Astrocyte (in vitro differentiated cells and primary cell): ENCODE measurements at places on chromosomes 11 and 22. TPM values are rescaled to one million over a fixed set of nuclear protein-coding genes. Genes with fewer than 3 reads are reported as not detected.
A peak's percentile ranks its signal among the peaks of the same experiment; 100 is the strongest.

DNA sequence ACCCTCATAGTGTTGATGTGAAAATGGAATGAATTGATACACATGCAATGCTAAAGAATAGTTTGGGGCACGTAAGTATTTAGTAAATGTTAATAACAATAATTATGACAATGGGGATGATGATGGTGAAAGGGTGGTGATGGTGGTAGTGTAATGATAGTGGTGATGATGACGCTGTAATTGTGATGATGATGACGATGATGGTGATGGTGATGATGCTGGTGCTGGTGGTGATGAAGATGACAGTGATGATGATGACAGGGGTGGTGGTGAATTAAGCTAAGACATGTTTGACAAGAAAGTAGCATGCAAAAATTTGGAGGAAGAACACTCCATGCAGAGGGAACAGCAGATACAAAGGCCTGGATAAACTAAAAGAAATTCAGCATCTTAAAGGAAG lies 364.4 kb upstream of the API5 start:
- no peak for DNase-seq
- H3K27me3 ChIP-seq, result no peaks in the 10 kb centered on the region
- no peak overlapping the region for H3K4me3 ChIP-seq

GRCh38 chr22:47164514-47165337 lies 402.3 kb downstream of the TBC1D22A start:
- no peak overlapping the region for H3K27ac ChIP-seq
- no peaks in the 10 kb centered on the region for H3K4me1 ChIP-seq
- DNase-seq, result no peak
- no peaks in the 10 kb centered on the region for H3K36me3 ChIP-seq
- H3K4me3 ChIP-seq, result no peak overlapping the region
- H3K27me3 ChIP-seq, result no peaks in the 10 kb centered on the region

GRCh38 chr22:19715188-19715930 lies 1.1 kb downstream of the SEPTIN5 start:
- no peak for DNase-seq
- H3K4me1 ChIP-seq, result peaks cover 19% of the 10 kb centered on the region
- no peak overlapping the region for H3K27ac ChIP-seq
- peak overlapping the region; percentile 61 for H3K4me3 ChIP-seq
- no peaks in the 10 kb centered on the region for H3K27me3 ChIP-seq

DNA sequence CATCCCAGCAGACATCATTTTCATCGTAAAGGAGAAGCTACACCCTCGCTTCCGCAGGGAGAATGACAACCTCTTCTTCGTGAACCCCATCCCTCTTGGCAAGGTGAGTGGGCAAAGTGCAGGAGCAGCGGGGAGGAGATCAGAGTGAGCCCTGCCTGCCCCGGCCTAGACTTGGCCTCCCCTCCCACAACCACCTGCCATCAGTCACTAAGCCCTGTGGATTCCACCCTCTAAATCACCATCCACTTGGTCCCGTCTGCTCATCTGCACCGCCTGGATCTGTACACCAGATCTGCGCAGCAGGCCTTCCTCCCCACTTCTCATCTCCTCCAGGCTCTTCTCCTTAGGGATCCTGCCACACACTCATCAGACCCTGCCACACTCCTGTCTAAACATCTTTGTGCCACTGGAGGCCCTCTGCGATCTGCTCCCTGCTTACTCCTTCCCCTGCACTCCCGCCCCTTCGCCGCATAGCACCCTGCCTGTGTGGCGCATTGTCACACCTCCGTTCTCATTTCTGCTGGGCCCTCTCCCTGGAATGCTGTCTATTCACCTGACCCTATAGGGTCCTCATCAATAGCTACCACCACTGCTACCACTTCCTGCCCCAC lies 14.2 kb downstream of the UCP2 start:
- H3K4me1 ChIP-seq, result no peaks in the 10 kb centered on the region
- H3K27me3 ChIP-seq, result no peaks in the 10 kb centered on the region
- no peaks in the 10 kb centered on the region for H3K36me3 ChIP-seq
- DNase-seq, result no peak

DNA sequence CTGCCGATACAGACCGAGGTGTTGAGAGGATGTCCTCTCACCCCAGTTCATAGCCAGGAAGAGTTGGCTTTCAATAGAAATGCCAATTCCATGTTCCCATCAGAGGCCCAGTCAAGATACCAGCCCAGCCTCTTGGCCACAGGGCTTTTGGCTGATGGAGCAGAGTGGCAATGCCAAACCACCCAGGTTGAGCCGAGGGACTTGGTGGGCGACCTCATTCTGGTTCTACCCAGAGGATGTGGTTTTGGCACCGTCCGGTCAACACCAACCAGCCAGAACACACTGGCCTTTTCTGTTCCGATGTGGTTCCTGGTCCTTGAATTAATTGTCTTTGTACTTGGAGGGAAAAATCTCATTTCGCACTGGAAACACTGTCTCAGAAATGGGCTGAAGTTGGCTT lies 60.5 kb downstream of the COMMD9 start:
- no peaks in the 10 kb centered on the region for H3K36me3 ChIP-seq
- no peak overlapping the region for H3K27ac ChIP-seq
- no peak overlapping the region for H3K4me3 ChIP-seq

GRCh38 chr11:44784436-44784760 lies 57.6 kb downstream of the TSPAN18 start:
- no peak for DNase-seq
- H3K27me3 ChIP-seq, result peaks cover 37% of the 10 kb centered on the region
- H3K4me3 ChIP-seq, result no peak overlapping the region

The SLC6A5 gene
- total RNA-seq, result not detected in 2 replicates

The SLC1A2 gene
- total RNA-seq, result 0.14 and 0.25 TPM in 2 replicates
